ENCODE measurements at places on chromosomes 7 and 10.

DNA sequence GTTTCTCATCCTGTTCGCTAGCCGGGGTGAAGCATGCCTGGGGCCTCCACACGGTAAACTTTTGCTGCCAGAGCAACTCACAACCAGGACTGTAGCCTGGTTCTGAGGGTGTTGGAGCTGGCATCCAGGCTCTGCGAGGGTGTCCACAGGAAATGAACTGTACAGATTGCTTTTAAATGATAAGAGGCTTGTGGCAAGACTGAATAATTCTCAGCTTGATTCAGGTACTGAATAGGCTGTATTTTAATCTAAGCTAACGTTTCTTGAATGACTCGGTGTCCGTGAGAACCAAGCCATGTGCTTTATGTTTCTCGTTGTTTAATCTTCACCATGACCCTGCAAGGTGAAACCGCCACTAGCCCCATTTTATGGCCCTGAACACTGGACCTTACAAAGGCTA, 49.3 kb downstream of the EEPD1 start:
- DNase-seq, result no peak

DNA sequence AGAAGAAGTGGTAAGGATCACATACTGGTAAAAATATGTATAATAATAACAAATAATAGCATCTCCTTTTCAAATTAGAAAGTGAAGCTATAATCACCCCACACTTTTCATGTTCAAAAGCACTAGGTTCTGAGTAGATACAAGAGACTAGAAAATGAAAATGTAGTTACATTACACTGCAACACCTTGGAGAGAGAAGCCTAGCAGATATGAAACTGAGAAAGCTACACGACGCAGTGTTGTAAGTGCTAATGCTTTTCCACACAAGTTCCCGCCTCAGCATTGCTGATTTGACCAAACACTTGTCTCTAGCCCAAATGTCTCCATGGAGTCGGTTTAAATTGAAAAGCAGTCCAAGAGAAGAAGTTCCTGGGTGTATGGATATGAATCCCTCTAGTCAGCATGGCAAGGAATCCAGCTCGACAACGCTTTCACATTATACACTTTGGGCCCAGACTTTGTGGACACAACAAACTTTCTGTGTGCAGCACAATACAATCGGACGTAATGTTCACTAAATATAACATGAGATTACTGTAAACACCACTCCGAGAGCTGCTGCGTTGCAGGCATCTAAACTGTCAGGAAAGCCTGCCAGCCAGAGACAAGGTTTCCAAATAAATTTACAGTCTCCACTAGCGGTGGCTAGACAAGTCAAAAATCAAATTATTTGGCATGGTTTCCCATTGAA, 1.7 kb downstream of the PDE1C start:
- no peak for DNase-seq

- no peak for DNase-seq
Observed at GRCh38 chr7:2468227-2468626, 8.0 kb downstream of the GRIFIN start.

- no peak for DNase-seq
Observed at GRCh38 chr7:71393661-71394060, 261.7 kb downstream of the GALNT17 start.

- peak; percentile 62 for DNase-seq
Observed at GRCh38 chr7:47792521-47793121, 155.6 kb downstream of the PKD1L1 start.

DNA sequence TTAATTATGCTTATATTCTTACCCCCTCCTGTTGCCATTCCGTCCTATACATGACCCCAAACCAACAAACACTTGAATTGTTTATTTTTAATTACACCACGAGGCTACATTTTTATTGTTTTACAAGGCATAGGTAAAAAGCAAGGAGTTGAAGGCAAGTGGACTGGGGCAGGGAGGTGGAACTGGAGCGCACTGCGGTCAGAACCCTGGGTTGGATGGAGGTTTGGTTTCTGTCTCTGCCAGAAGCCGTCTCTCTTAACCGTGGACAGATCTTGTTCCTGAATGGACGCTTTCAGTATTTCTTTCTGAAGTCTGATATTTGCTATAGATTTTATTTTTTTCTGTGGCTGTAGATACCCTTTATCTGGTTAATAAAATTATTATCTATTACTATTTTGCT, 19.9 kb upstream of the IGFBP3 start:
- no peak for DNase-seq

GRCh38 chr7:66556549-66557213, 72.0 kb upstream of the KCTD7 start:
- no peak for DNase-seq

GRCh38 chr7:132234711-132235110, 341.6 kb downstream of the PLXNA4 start:
- DNase-seq, result no peak

DNA sequence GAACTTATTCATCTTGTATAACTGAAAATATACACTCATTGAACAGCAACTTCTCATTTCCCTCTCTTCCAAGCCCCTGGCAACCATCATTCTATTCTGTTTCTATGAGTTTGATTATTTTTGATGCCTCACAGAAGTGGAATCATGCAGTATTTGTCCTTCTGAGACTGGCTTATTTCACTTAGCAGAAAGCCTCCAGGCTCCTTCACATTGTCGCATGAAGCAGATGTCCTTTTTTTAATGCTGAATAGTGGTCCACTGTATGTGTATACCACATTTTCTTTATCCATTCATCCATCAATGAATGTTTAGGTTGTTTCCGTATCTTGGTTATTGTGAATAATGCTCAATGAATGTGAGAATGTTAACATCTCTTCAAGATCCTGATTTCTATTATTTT, 238.2 kb upstream of the KLF14 start:
- no peak for DNase-seq

DNA sequence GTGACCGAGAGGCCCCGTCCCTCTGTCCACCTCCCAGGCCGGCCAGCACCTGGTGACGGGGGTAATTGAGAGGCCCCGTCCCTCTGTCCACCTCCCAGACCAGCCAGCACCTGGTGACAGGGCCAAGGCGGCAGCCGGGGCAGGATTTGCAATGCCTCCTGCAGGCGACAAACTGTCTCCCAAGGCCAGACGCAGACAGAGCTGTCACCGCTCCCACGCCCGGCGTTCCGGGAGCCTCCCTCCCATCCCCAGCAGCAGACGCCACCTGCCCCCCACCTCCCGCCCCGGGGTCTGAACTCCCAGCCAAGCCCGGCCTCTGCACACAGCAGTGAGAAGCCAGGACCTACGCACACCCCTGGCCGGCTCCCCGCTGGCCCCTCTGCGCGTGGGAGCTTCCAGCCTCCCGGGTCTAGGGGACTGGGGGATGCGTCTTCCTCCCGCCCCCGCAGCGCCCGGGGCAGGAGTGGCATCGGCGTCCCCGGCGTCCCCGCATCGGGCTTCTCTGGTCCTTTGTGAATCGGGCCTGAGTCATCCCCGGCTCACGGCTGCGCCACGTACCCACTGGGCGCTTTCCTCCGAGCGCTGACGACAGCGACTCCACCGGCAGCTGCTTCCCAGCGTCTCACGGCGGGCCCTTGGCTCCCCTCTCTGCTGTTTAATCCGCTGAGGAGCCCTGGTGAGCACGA, 95.1 kb upstream of the DIP2C start:
- DNase-seq, result peak; percentile 36

DNA sequence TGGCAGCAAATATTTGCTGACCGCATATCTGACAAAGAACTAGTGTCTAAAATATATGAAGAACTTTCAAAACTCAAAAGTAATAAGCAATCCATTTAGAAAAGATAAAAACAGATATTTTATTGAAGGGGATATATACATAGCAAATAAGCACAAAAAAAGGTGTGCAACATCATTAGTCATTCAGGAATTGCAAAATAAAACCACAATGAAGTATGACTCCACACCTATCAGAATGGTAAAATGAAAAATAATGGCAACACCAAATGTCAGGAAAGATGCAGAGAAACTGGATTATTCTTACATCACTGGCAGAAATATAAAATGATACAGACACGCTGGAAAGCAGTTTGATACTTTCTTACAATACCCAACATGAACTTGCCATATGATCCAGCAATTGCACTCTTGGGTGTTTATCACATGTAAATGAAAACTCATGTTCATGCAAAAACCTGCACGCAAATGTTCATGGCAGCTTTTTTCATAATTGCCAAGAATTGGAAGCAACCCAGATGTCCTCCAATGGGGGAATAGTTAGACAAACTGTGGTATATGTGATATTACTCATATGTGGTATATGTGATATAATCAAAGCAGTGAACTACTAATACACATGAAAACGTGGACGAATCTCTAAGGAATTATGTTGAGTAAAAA, 645.5 kb downstream of the GRID1 start:
- no peak for DNase-seq

DNA sequence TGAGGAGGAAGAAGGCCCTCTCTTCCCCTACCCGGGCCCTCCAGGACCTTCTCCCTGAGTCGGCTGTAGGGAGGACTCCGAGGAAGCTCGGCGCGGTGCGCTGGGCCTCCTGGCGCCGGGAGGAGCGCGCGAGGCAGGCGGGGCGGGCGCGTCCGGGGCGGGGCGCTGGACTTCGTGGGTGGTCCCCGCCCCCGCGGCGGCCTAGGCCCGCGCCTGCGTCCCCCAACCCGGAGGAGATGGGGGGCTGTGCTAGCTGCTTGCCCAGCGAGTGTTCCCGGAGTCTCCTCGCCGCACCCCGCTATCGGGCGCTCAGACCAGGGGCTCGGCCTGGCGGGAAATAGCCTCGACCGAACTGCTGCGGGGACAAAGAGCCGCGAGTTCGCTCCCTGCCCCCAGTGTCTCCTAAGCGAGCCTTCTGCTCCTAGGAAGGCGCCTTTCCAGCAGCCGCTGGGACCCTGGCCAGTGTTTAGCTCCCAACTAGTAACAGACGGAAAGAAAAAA, 19.2 kb upstream of the SMO start:
- DNase-seq, result no peak

DNA sequence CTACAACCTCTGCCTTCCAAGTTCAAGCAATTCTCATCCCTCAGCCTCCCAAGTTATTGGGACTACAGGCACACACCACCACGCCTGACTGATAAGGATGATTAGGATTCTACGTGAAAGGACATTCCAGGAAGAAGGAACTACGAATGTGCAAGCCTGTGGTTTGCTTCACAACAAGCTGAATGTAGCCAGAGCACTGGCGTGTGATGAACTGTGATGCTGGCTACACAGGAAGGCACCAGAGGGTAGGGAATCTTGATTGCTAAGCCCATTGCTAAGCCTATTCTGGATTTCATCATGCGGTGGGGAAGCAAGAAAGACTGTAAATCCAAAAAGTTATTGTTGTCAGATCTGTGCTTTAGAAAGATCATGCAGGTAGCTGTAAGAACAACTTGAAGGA, 72.3 kb upstream of the SRRM3 start:
- DNase-seq, result no peak

DNA sequence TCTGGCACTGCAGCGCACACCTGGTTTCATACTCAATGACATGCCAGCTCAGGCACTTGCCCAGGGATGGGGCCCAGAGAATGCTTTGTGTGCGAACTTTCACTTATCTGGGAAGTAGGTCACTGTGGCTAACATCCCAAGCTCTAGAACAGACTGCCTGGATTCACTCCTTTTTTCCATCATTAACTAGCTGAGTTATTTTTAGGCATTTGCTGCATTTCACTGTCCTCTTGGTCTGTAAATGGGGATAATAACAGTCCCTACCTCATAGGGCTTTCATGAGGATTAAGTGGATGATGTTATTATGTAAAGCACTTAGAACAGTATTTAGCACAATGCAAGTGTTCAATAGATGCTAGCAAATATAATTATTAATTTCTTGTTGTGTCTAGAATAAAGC, 98.7 kb upstream of the DOCK1 start:
- DNase-seq, result no peak

DNA sequence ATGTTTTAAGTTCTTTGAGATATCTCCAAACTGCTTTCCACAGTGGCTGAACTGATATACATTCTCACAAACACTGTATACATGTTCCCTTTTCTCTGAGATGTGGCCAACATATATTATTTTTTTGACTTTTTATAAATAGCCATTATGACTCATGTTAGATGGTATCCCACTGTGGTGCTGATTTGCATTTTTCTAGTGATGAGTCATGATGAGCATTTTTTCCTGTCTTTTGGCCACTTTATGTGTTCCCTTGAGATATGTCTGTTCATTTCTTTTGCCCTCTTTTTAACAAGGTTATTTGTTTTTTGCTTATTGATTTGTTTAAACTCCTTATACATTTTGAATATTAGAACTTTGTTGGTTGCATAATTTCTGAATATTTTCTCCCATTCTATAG, 1055.1 kb downstream of the NXPH1 start:
- DNase-seq, result no peak

DNA sequence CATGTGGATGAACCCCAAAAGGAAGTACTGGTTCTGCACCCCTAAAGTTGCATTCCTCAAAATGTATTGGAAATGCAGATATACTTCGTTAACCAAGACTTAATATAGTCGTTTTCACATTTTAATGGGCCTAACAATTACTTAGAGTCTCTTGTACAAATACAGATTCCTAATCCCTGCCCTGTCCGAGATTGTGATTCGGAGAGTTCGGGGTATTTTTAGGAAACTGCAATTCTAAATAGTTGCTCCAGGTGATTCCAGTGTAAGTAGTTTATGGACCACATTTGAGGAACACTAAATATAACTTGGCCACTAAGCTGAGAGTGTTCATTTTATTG, 830 bp downstream of the TRUB1 start:
- DNase-seq, result no peak

- no peak for DNase-seq
Observed at GRCh38 chr10:5975641-5976473, 1.5 kb downstream of the IL15RA start.

DNA sequence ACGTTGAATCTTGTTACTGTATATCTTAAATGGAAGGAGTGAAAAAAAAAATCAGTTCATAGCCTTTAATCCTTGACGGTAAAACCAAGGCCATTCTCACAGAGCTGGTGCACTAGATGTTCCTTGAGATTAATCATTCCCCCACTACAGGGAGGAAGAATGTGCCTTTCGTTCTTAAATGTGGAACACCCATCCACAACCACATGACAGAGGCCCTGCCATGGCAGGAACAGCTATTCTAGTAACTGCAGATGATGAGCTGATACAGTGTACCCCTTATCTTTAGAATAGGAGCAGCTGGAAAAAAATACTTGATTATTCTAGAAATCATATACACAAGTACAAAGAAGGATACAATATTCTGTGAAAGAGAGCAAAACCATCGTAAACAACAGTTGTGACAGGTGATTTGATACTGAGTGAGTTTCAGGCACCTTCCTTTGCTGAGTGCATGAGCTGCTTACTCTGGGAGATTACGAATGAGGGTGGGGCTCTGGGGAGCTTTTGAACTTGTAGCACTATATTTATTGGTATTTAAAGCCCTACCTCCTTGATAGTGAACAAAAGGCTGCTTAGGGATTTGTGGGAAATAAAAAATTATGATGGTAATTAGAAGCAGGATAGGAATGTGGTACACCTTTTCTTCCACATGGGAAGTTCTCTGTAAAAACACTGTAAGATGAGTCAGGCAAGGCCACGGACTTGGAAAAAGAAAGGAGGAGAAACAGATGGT, 244.4 kb upstream of the SLC26A5 start:
- no peak for DNase-seq
